ENCODE measurements at places on chromosomes 6 and 20.

GRCh38 chr20:58286729-58287128 is 22.8 kb upstream of the RAB22A start:
- DNase-seq = no peak

- no peak for DNase-seq
These were observed 50.9 kb downstream of the JARID2 start for GRCh38 chr6:15296735-15297134.

DNA sequence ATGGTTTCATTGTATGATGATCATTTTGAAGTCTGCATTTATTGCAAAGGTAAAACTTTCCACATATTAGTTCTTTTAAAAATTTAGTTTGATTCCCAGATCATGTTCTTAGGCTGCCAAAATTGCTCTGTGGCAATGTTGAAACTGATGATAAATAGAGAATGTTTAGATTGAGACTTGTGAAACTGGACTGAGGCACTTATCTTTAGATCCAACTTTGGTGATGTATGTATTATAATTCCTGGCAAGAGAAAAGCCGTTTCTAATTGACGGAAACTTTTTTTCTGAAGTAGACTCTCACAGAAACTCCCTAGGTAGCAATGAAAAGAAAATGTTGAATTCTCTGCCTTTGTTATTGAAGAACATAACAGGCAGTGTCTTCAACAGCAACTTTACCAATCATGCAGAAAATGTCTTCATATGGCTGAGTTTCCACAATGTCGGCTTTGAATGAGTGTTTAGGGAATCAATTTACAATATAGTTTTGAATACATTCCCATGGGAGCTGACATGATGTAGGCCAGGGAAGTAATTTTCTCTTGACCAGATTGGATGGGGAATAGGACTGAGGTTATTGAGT is 456.2 kb downstream of the CD109 start:
- no peak for DNase-seq

DNA sequence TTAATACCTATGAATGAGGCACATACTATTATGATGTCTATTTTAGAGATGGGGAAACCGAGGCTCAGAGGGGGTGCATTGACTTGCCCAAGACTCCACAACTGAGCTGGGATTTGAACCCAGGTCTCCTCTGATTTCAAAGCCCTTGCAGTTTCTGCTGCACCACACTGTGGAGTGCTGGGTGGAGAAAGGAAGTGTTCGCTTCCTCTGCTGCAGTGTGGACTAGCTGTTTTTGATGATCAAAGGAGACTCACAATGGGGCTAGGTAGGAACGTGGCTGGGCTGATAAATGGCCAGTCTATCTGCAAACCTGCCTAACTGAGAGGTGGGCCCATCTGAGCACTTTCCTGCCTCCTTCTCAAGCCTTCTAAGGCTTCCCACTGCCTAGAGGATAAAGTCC is 87.2 kb downstream of the CD40 start:
- no peak for DNase-seq

DNA sequence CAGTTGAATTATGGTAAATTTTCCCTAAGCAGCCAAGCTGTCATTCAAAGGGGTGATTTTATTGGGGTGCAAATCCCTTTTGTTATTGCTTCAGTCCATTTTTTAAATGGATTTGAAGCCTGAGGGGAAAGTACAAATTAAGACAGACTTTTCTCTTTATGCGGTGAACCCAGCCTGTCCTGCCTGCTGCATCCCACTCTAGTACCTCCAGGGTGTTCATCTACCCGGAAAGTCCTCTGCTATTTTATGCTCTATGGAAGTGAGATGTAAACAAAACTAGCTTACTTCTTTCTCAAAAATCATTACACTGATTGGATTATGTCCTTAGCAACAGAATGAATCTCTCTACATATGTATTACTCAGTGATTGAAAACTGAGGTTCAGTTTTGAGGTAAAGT is 1088.9 kb upstream of the CITED2 start:
- no peak for DNase-seq

DNA sequence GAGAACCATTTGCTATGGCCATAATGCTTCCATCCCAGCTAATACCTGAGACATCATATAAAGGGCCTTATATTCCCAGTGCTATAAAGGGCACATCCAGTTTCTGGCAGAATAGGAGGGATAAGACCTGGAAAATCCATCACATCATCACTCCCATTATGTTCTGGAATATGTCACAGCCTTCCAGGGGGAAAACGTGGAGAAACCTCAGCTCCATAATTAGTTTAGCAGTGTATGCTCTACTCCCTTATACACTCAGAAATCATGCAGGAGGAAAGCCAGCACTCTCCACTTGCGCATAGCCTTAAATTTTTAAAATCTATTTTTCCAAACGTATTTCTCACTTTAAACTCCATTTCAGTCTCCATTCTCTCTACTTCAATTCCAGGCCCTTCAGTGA is 140.9 kb downstream of the ADGB start:
- DNase-seq = no peak

DNA sequence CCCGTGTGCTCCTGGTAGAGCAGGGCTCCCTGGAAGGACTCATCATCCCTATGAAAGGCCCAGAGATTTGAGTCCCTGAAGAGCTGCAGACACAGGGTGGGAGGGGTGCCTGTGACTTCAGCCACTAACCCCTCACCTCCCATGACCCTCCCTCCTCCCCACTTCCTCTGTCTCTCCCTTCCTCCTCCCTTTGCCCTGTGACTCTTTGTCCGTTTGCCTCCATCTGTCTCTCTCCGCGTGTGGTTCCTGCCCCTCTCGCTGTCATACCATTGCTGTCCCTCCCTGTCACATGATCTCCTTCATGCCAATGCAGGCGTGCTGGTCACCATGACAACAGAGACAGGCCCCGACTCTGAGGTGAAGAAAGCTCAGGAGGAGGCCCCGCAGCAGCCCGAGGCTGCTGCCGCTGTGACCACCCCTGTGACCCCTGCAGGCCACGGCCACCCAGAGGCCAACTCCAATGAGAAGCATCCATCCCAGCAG is 19.0 kb downstream of the EPB41L1 start:
- DNase-seq = no peak

GRCh38 chr6:75791881-75792280 is 42.8 kb downstream of the MYO6 start:
- no peak for DNase-seq

DNA sequence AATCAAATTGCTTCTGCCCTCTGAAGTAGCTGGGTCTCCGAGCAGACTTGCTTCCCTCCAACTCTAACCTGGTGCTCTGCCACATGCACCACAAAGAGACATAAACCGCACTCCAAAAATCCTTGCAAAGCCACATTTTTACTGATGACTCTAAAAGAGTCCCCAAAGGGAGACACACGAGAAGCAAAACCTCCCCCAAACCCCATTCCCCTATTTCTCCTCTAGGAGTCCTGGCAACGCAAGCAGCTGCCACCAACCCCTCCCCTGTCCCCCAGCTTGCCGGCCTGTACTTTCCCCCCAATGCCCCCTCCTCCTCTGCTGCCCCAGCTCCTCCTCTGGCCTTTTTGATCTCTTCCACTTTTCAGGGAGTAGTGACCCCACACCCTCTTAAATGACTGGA is 180.1 kb upstream of the ARID1B start:
- DNase-seq = no peak

DNA sequence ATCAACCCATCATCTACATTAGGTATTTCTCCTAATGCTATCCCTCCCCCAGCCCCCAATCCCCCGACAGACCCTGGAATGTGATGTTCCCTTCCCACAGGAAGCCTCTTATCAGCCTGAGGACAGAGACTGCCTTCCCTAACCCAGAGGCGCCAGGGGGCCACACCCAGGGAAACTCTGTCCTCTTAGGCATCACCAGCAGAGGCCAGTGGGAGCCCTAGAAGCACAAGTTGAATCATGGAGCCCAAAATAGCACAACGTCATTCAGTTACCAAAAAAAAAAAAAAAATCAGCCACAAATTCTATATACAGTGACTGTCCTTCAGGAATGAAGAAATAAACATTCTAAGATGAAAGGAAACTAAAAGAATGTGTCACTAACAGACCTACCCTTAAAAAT is 625.7 kb downstream of the TFAP2A start:
- DNase-seq = no peak

GRCh38 chr6:160974304-160974771 is 17.2 kb upstream of the MAP3K4 start:
- peak; percentile 21 for DNase-seq

GRCh38 chr6:53802582-53802981 is 7.8 kb downstream of the LRRC1 start:
- no peak for DNase-seq

DNA sequence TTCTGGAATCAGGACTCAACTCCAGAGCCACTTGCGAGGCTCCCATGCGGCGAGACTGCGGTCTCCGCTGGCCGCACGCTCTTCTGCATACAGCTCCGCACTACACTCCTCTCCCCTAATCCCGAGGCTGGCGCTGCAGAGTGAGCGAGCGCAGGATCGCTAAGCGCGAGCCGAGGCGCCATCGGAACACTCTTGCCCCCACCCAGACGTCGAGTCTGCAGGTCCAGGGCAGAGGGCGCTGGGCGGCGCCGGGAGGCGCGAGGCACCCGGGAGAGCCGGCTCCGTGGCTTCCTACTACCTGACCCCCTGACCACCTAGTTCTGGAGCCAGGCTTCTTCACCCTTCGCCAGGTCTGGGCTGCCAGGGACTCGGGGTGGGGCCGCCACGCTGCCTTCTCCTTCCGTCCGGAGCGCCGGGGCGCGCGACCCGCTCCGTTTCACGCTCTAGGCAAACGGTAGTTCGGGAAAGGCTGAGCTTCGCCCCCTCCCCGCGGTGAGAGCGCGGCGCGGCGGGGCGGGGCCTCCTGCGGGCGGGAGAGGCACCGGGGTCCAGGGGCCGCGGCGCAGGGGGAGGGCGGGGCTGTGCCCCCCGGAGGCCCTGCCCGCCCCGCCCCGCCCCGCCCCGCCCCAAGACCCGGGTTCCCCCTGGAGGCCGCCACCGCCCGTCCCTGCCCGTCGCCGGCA is 5.4 kb upstream of the TUBB2A start:
- DNase-seq = peak; percentile 80

- DNase-seq = no peak
These were observed 336.9 kb downstream of the KHDRBS2 start for GRCh38 chr6:61949161-61949560.

- DNase-seq = no peak
These were observed 1.4 kb upstream of the POU3F2 start for GRCh38 chr6:98833057-98833306.

DNA sequence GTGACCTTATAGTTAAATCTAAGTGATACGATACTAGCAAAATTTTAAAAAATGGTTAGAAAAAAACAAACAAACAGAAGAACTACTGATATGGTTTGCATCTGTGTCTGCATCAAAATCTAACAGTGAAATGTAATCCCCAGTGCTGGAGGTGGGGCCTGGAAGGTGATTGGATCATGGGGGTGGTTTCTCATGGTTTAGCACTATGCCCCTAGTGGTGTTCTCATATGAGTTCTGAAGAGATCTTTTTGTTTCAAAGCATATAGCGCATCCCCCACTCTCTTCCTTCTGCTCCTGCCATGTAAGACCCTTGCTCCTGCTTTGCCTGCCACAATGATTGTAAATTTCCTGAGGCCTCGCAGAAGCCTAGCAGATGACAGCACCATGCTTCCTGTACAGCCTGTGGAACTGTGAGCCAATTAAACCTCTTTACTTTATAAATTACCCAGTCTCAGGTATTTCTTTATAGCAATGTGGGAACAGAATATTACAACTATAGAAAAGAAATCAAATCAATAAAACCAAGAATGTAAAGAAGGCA is 5.4 kb downstream of the FBXL4 start:
- no peak for DNase-seq

- DNase-seq = no peak
These were observed 115.0 kb downstream of the TSHZ2 start for GRCh38 chr20:53087037-53087777.

DNA sequence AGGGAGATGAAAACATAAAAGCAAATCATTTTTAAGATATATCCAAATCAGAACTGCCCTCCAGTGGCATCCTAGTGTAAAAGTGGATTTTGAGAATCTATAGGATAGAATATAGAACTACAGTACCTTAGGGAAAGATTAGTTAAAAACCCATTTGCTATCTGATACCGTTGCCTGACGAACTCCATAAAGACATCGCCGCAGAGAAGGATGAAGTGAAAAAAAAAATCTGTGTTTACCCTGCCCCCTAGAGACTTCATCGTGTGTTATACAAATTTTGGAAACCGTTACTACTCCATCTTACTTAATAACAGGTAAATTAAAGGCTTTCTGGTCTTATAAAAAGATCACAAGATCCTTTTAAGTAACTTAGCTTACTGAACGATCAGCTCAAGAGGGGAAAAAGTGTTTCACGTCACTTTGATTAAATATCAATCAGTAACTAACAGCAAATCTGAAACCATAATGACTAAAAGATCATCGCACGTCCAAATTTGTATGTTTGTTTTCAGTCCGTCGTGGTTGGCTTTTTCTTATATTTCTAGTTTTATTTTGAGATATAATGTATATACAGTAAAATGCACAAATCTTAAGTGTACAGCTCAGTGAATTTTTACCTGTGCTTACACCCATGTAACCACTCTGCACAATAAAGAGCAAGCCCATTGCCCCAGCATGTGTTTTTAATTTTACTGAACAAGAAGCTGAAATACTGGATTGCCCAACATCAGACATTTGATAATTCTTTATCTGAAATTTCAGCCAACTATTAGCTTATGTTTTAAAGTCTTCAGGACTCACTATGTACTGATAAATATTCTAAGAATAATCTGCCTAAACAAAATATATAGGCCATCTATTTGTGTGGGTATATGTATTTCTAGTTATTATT is 881 bp upstream of the MCM3 start:
- no peak for DNase-seq

- peak; percentile 91 for DNase-seq
These were observed at the start of gene LRRC1 for GRCh38 chr6:53794720-53795339. LRRC1 (plus strand) TSS chr6:53795005; CDS start chr6:53795257, 252 bp downstream.

GRCh38 chr6:155174576-155175211 is 89.1 kb upstream of the CLDN20 start:
- no peak for DNase-seq

DNA sequence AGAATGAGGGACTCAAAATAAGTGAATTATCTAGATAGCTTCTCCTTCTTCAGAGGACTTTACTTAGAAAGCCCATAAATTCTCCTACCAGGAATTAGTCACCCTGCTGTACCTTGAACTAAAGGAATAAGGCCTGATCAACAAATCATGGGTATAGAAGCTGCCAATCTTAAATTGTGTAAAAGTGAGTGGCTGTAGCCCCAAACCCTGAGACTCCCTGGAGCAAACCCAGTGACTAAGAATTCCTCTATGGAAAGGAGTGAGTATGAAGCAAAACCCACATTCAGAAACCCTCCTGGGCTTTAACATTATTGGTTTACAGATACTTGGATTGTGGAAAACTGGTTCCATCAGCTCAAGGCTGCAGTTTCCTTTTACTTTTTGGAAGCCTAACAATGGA is 285.8 kb upstream of the TBX18 start:
- no peak for DNase-seq

DNA sequence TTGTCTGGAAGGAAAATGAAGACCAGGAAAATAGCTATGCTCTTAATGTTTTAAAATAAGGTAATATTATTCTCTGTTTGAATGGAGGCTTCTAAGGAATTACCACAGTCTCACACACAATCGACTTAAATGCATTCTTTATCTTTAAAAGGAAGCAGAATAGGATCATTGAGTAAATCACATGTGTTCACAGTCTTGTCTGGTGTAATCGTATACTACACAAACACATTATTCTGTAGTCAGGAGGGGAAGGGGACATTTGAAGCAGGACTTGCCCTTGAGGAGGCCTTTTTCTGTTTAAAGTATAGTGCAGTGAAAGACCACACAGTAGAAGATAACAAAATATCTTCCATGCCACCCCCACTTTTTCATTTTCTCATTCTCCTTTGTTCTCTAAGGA is 20.6 kb upstream of the REV3L start:
- DNase-seq = no peak
